GM23338 (cell line): ENCODE measurements at places on chromosomes 4 and X.
A peak's percentile ranks its signal among the peaks of the same experiment; 100 is the strongest.

GRCh38 chr4:46994007-46994405, 625 bp upstream of the GABRA4 start:
- DNase-seq, result peak; percentile 29
- H3K4me1 ChIP-seq, result peaks cover 7% of the 10 kb centered on the region
- peaks cover 66% of the 10 kb centered on the region for H3K27me3 ChIP-seq

DNA sequence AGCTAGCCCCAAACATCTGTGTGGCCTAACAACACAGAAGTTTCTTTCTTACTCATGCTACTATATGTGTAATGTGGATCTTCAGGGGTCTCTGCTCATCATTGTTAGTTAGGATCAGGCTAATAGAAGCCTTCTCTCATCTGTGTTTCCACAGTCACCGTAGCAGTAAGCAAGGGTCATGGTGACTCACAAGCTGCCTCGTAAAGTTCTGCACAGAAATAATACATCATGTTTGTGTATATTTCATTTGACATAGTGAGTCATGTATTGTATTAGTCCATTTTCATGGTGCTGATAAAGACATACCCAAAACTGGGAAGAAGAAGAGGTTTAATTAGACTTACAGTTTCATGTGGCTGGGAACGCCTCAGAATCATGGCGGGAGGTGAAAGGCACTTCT, 38.7 kb downstream of the SLC4A4 start:
- no peaks in the 10 kb centered on the region for H3K4me1 ChIP-seq
- no peaks in the 10 kb centered on the region for H3K27me3 ChIP-seq
- H3K36me3 ChIP-seq, result no peaks in the 10 kb centered on the region; the same call in 1 of the 2 replicates
- no peak for DNase-seq
- H3K27ac ChIP-seq, result no peak overlapping the region
- no peak overlapping the region for H3K4me3 ChIP-seq

DNA sequence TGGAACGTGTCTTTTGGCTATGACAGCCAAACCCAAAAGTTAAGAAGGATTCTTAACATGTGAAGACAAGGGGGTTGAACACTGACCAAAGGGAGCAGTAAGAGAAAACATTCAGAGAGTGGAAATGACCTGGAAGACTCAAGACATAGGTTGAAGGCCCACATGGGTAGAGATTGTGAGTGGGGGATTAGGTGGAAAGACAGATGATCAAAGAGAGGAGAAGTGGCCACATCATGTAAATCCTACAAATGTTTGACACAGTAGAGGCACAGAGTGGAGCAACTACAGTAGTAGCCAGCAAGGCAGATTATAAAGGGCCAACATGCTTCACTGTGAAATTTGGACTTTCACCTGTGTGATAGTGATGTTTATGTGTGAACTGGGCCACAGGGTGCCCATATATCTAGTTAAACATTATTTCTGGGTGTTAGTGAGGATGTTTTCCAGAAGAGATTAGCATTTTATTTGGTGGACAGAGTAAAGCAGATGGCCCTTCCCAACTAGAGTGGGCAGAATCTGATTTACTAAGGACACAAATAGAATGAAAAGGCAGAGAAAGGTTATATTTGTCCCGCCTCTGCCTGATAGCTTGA, 559.3 kb downstream of the RAB28 start:
- no peak overlapping the region for H3K27ac ChIP-seq
- H3K4me1 ChIP-seq, result peaks cover 10% of the 10 kb centered on the region
- no peak for DNase-seq

DNA sequence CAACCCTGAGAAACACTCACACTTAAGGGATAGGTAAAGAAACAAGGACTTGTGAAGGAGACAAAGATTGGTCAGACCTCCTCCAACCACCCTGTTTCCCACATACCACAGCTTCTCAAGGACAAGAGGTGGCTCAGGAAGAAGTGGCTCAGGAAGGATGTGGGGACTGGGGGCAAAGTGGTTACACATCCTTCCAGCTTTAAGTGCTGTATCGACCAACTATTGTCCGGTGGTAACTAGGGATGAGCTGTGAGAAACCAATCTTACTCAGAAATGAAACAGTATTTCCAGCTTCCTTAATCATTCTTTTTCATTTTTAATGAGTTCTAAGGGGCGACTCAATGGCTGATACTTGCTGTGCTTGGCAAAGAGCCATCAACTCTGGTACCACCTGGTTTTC, 8.5 kb upstream of the LHFPL1 start:
- DNase-seq, result no peak
- no peaks in the 10 kb centered on the region for H3K27me3 ChIP-seq
- H3K4me3 ChIP-seq, result no peak overlapping the region
- no peaks in the 10 kb centered on the region for H3K36me3 ChIP-seq
- H3K27ac ChIP-seq, result no peak overlapping the region

- H3K4me3 ChIP-seq, result no peak overlapping the region
- H3K27me3 ChIP-seq, result no peaks in the 10 kb centered on the region
- H3K27ac ChIP-seq, result no peak overlapping the region
- H3K4me1 ChIP-seq, result peaks cover 4% of the 10 kb centered on the region; the same call in 1 of the 2 replicates
Measured at GRCh38 chrX:39759526-39760224, 338.1 kb downstream of the BCOR start.
